ENCODE measurements at places on chromosomes 16 and 17.

- no peak for DNase-seq
Observed at GRCh38 chr17:70961341-70961740, 792.0 kb downstream of the KCNJ2 start.

DNA sequence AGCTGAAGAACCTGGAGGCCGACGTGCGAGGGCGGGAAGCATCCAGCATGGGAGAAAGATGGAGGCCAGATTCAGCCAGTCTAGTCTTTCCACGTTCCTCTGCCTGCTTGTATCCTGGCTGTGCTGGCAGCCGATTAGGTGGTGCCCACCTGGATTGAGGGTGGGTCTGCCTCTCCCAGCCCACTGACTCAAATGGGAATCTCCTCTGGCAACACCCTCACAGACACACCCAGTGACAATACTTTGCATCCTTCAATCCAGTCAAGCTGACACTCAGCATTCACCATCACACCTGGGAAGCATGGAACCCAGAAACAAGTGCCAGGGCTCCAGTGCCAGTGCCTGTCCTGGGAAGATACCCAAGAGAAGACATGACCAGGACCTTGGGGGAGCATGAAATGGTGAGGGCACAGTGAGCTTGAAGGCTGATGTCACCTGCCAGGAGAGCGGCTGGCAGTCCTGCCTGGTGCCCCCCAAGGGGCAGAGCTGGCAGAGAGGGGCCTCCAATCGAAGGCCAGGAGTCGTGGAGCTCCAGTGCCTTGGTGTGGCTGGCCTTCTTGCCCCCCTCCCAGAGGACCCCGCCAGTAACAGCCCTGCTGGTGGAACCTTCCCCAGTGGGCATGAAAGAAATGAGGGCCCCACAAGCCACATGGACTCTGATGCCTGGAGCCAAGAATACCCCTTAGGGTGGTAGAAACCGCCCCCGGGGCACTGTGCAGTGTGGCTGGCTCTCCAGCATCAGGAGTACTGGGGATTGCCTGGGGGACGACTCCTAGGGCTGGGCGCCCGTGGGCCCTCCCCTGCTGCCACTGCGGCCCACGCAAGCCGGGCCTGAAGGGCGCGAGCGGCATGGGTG, 643 bp upstream of the NPB start:
- no peak for DNase-seq

- no peak for DNase-seq
Observed at GRCh38 chr17:31254654-31255053, 42.4 kb downstream of the OMG start.

DNA sequence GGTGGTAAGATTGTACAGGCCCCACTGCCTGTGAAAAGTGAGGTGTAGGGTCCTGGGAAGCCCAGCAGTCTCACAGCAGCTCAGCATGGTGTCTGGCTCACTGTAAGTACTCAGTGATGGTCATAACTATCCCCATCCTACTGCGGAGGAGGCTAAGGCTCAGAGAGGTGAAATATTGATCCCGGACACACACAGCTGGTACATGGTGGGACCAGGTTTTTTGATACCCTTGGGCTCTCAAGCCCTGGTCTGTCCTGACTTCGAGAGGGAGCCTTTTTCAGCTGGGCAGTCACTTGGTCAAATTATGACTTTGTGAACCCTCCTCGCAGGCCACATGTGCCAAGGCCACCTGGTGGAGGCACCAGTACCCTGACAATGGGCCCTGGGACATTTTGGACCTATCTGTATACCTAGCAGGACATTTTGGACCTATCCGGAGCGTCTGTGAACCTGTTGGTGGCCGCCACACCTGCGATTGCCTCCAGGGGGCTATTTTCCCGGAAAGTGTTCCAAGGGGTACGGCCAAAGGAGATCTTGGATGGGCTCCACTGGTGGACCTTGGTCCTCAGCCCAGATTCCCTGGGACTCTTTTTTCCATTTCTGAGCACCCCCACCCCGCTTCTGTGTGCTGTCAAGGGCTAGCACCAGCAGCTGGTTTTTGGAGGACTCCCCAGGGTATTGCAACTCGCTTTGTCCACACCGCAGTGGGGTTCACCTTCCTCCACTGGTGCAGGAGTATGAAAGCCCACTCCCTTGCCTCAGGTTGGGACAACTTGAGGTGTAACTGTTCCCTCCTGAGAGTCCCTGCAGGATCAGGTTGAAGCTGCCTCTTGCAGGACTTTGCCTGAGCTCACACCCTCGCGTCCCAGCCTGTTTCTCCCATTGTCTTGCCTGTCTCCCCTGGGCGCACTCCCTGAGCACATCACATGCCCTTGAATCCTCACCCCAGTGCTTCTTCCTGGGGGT, 83.6 kb upstream of the NKD1 start:
- no peak for DNase-seq

Measured in fibroblast of mammary gland (primary cell).